ENCODE measurements at places on chromosomes 13 and 19.

DNA sequence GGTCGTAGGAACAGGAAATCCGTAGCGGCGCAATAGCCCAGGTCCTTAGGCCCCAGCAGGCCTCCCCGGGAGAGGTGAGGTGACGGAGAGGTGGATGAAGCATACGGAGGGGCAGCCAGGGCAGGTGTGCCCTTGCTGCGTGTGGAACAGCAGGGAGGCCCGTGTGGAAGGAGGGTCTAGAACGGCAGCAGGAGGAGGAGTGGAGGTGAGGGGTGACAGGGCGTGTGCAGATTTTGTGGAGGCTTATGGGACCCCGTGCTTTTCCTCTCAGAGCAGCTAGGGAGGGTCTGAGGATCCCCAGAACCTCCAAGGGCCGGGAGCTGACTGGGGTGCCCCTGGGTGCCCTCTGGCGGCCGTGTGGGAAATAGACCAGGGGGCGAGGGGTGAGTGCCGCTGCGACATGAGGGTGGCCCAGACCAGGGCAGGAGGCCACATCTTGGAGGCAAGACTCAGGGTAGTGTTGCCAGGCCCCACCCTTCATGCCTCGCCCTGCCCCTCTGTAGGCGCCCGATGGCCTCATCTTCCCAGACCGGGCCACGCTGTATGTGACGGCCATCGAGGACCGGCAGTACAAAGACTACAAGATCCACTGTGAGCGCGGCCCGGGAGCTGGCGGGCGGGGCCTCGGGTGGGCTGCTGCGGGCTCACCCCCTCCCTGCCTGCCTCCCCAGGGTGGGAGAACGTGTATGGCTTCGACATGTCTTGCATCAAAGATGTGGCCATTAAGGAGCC lies 5.0 kb upstream of the ADM5 start:
- peak; percentile 37 for DNase-seq

GRCh38 chr13:80215368-80215767 lies 125.6 kb downstream of the SPRY2 start:
- no peak for DNase-seq

DNA sequence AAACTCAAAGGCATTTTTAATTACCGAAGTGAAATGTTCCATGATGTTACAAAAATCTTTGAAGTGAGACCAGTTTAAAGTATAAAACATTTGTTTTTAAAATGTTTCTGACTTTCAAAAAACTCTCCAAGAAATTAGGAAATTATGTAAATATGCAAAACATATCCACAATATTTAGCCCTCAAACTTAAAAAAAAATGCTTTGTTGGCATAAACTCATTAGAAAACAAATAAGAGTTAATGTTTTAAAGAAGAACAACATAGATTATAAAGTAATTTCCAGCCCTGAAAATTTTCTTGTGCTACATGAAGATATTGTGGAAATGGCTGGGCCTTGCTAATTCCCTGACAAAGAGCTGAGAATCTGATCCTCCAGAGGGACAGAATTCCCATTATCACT lies 199.7 kb upstream of the STARD13 start:
- DNase-seq = no peak

GRCh38 chr19:53549340-53549739 lies 11.4 kb downstream of the ZNF331 start:
- DNase-seq = no peak

- DNase-seq = no peak
These were observed 304.8 kb upstream of the MAB21L1 start for GRCh38 chr13:35781036-35782000.

All from CD4-positive, alpha-beta memory T cell (primary cell).